Brain microvascular endothelial cell (primary cell): ENCODE measurements at places on chromosomes 5 and 9.

DNA sequence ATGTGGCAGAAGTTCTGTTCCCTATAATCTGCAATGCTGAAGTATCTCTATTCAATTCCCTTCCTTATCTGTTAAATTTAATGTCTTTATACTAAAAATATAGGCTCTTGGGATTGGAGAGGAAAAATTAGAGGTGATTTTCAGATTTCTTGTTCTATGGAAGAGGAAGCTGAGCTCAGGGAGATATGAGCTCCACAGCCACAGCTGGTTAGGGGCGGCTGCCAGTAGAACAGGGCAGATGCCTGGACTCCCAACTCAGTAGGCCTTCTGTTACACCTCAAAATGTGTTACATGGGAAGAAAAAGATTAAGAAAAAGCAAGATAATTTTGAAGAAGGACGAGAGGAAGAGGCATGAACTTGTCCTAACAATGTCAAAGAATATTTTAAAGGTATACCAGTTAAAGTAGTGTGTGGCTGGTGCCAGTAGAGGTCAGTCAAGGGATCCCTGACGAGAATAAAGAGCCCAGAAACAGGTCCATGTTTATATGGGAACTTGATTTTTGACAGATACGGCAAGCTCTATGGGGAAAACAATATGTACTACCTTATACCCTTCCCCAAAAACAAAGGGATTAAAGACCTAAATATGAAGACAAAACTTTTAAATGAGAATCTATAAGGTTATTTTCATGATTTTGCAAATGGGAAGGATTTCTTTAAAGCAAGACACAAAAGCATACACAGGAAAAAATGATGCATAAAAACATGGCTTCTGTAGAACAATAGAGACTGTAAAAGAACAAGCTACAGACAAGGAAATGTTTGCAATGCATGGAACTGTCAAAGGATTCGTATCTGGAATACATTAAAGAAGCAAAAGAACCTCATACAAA, 28.7 kb downstream of the DNAJC21 start:
- DNase-seq, result peak; percentile 36

- DNase-seq, result no peak
These were observed 14.6 kb upstream of the DUSP1 start for GRCh38 chr5:172785429-172786088.

DNA sequence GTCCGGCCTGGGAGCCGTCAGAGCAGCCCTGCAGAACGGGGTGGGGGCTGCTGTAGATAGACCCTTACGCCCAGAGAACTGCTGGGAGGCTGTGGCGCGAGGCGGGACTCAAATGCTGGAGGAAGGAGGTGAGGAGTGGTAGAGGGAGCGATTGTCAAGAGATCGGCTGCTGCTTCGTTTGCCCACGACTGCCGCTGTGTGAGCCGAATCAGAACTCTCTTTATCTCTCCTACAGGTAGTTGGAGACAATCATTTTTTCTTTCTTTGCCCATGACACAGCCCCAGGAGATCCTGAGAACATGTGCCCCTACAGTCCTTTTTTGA, 456 bp downstream of the ZNF79 start:
- no peak for DNase-seq

- peak; percentile 24 for DNase-seq
These were observed 318.2 kb downstream of the SLCO4C1 start for GRCh38 chr5:101977729-101978345.

DNA sequence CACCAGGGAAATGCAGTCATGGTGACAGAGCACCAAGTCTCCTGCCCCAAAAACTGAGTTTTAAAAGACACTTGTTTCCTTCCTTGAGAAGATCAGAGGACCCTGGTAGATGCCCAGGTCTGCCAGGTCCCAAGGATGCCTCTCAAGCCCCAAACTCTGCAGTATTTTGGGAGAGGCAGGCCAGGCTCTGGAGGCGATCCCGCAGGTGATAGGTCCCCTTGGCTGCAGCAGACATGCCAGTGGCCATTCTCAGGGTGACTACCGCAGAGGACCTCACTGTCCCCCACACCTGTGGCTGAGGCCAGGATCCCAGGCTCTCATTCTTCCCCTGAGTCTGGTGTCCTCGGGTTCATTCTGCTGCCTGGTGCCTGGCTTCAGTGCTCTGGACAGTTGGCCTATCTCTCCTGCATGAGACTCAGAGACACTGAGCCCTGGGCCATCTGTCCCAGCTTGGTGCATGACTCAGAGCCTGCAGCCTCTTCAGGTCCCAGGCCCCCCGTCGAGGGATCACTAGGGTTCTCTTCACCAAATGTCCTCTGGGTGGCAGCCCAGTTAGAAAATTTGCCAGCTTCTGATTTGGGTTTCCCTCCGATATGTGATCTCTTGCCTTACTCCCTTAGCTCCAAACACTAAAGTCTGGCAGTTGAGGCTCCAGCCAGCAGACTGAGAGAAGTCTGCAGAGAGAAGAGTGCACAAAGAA, 59.7 kb upstream of the GARNL3 start:
- peak; percentile 47 for DNase-seq

- DNase-seq, result no peak
These were observed 74.5 kb upstream of the TBCA start for GRCh38 chr5:77850536-77851175.

- DNase-seq, result no peak
These were observed 11.4 kb downstream of the AIF1L start for GRCh38 chr9:131107760-131108159.

GRCh38 chr5:37738865-37739488, 100.9 kb downstream of the GDNF start:
- no peak for DNase-seq

GRCh38 chr9:32218100-32218767, 166.2 kb upstream of the ACO1 start:
- DNase-seq, result no peak

- peak; percentile 35 for DNase-seq
These were observed 4.7 kb upstream of the TEX53 start for GRCh38 chr9:114662081-114662989.

- DNase-seq, result no peak
These were observed 87.1 kb upstream of the FAM174A start for GRCh38 chr5:100448111-100448528.

DNA sequence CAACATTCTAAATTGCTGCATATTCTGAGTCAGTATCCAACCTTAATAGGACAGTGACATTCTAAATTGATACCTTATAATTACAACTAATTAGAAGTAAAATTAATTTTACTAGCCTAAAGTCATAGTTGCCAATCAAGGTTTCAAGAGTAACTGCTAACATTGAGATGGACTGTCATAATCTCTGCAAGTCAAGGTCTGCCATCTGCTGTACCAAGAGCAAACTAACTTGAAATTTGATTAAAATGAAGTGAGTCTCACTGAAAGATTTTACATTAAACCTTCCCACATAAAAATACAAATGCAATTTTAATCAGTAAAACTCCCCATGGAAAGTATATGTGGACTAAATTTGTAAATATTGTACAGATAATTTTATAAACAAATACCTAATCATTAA, 235.3 kb downstream of the PRDM9 start:
- DNase-seq, result no peak

DNA sequence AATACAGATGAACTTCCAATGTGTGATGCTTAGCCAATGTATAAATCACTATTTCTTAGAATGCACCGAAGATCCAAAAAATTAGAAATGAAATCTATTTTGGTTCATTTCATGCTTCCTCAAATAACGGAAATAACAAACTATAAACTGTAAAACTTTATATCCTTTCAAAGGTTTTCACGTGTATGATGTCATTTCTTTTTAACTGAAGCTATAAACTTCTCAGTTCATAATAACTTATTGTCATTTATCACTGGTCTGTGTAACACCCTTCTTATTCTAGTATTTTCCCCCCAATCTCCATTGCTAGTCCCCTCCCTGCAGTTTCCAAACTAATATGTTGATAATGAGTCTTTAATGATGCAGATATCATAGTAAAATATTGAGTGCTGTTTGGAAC, 36.4 kb downstream of the DMRT2 start:
- DNase-seq, result no peak

GRCh38 chr9:88391236-88391635, 3.0 kb downstream of the SPIN1 start:
- no peak for DNase-seq

- DNase-seq, result no peak
These were observed 58.9 kb downstream of the IRF1 start for GRCh38 chr5:132431632-132432031.

GRCh38 chr5:160657622-160658458, 194.2 kb downstream of the ATP10B start:
- DNase-seq, result no peak

DNA sequence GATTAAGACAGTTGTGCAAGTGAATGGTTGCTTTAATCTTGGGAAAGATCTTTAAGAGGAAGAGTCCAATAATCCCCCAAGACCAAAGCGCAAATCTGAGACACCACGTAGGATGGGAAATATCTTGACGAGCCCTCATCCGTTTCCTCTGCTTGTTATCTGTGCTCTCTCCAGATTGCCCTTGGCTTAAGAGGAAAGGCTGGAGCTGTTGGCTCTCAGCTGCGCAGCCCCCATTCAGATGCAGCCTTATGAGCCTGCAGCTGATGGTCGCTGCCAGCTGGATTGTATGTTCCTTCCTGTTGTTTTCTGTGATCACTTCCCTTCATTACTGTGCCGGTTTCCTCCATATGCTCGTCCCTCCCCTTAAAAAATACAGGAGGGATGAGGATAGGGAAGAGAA, 47.7 kb downstream of the PWWP2A start:
- DNase-seq, result no peak

DNA sequence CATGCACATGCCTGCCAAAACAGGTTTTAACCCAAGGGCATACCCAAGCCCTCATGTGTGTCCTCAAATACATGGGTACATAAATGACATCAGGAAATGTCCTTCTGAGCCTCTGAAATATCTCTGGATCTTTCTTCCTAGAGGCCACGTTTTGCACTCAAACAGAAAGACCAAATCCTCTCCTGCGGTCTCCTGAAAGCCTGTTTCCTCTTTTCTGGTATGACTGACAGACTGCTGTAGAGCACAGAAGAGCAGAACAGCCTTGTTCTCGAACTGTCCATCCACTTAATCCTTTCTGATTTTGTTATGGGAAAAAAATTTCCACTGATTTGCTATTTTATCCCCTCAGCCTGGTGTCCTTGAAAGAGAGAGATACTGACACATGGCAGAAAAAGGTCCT, 107.2 kb downstream of the ASTN2 start:
- DNase-seq, result no peak

DNA sequence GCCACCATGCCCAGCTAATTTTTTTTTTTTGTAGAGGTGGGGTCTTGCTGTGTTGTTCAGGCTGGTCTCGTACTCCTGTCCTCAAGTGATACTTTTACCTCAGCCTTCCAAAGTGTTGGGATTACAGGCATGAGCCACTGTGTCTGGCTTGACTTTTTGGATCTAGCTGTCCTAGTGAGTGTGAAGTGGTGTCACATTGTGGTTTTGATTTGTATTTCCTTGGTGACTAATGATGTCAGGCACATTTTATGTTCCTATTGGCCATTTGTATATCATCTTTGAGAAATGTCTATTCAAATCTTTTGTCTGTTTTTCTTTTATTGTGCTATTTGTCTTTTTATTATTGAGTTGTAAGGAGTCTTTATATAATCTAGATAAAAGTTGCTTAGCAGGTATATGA, 53.5 kb upstream of the MCCC2 start:
- DNase-seq, result peak; percentile 25

DNA sequence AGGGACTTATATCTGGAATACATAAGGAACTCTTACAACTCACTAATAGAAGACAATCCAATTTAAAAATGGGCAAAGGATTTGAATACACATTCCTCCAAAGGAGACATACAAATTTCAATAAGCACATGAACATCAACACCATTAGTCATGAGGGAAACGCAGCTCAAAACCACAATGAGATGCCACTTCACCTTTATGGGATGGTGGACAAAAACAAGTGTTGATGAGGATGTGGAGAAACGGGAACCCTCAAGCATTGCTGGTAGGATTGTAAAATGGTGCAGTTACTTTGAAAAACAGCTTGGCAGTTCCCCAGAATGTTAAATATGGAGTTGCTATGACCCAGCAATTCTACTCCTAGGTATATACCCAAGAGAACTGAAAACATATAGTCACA, 72.7 kb upstream of the IER5L start:
- DNase-seq, result peak; percentile 24

DNA sequence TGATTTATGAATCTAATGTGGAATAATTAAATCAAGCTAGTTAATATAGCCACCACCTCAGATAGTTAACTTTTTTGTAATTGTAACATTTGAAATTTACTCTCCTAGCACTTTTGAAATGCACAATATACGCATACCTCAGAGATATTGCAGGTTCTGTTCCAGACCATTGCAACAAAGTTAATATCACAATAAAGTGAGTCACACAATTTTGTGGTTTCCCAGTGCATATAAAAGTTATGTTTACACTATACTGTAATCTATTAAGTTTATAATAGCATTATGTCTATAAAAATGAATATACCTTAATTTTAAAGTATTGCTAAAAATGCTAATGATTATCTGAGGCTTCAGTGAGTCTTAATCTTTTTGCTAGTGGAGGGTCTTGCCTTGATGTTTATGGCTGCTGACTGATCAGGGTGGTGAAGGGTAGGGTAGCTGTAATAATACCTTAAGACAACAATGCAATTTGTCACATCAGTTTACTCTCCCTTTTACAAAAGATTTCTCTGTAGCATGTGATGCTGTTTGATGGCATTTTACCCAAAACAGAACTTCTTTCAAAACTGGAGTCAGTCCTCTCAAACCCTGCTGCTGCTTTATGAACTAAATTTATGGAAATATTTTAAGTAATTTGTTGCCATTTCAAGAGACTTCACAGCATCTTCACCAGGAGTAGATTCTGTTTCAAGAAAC, 235.1 kb upstream of the ADAMTSL1 start:
- peak; percentile 15 for DNase-seq

DNA sequence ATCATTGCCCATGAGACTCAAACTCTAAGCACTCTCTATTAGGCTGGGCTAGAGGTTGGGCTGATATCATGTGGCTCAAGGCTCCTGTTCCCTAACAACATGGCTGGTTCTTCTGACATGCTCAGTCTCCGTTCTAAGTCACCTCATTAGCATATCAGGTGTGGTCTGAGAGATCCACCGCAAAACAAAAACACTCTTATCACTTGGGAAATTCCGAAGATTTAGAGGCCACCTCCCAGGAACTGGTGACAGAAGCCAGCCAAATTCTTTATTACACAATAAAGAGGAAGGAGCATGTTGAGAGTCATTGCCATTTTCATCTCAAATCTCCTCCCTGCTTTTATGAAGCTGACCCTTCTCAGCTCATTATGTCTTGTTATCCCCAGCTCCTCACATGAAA, 107.6 kb downstream of the MSX2 start:
- DNase-seq, result no peak

DNA sequence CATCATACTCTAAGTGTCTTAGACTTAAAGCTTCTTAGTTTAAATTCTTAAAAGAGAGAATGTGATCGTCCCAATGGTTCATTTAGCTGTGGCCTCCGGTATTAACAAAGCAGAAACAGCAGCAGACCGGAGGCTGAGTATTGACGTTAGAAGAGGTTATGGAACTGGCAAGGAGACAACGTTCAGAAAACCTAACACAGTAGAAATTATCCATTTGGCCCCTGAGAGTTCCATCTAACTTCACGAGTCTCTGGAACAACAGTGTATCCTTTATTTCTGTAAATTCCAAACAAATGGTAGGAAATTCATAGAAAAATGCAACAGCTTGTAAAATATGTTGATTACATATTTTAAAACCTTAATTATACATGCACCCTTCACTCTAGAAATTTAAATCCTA, 107.3 kb upstream of the PTGER4 start:
- no peak for DNase-seq

- DNase-seq, result no peak
These were observed 193.2 kb downstream of the CACNA1B start for GRCh38 chr9:138070815-138071214.

- DNase-seq, result no peak
These were observed 126.8 kb downstream of the TMEM174 start for GRCh38 chr5:73299665-73300336.
